GM04504 (cell line): ENCODE measurements at places on chromosomes 5 and 9.

- DNase-seq: peak; percentile 69
These were observed 46.7 kb downstream of the TGFBI start for GRCh38 chr5:136075466-136075891.

DNA sequence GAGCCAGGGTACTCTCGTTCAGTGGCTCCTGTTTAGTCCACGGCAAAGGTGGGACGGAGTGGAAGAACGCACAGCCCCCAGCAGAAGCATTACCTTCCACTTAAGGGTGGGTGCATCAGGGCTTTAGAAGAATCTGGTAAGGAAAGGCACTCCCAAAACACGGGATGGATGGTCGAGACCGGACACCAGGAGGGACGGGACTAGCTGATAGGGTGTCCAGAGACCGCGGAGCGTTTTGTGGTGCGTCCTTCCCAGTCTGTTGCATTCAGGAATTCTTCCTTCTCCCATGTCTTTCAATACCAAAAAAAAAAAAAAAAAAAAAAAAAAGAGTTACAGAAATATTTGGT, 545 bp upstream of the CTSV start:
- no peak for DNase-seq

- no peak for DNase-seq
These were observed 18.2 kb upstream of the SPOUT1 start for GRCh38 chr9:128847803-128848202.

DNA sequence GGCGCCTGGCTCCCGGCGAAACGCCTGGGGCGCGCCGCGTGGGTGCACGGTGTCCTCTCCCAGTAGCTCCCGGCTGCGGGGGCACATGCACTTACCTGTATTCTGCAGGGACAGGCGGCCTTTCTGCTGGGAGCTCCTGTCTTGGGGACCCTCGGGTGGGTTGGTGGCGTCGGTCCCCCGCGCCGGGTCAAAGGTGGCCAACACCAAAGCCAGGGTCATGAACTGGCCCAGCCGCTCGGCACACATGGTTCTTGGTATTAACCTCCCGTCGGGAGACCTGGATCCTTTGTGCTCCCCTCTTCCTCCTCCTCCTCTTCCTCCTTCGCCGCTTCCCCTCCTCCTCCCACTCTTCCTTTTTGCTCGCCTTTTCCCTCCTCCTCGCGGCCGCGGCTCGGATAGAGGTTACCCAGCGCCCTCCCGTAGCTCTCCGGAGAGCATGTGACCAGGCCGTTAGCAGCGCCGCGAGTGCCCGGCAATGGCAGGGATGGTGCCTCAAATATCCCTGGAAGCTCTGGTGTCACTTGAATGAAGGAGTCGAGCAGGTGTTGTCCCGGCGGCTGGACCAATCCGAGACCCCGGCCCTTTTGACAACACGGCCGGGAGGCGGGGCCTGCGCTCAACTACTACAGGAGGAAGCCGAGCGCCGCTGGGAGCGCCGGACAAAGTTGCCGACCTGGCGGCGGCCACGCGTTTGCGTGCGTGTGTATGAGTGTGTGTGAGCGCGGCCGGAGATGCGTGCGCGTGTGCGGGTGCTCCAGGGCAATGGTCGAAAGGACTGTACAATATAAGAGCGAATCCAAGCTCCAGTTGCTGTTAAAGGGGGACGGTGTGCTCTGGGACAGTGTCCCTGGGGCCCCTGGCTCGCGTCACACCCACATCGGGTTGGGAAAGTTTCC, at the start of gene STC2:
STC2 (minus strand) TSS at position 467 of the 896 bp plus-strand sequence; CDS start at position 246, 221 bp downstream.
- peak; percentile 90 for DNase-seq

DNA sequence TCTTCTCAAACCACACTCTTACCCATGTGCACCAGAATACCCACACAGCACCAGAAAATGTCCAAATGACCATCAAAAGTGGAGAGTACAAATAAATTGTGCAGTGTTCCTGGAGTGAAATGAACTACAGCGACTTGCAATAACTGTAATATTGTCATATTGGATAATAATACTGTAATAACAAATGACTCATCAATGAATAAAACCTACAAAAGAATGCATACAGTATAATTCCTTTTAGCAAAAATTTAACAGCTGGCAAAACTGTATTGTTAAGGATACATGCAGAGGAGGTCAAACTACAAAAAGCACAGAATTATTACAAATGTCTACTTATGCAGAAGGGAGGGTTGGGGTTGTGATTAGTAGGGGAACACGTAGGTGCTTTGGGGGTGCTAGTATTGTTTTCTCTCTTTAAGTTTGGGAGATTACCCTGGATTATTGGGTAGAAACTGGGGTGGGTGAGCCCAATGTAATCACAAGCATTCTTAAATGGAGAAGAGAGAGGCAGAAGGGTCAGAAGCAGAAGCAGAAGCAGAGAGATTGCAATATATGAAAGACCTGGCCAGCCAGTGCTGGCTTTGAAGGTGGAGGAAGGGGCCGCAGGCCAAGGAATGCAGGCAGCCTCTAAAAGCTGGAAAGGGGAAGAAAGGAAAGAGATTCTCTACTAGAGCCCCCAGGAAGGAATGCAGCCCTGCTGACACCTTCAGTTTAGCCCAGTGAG, 21.8 kb downstream of the IRF1 start:
- DNase-seq: no peak

DNA sequence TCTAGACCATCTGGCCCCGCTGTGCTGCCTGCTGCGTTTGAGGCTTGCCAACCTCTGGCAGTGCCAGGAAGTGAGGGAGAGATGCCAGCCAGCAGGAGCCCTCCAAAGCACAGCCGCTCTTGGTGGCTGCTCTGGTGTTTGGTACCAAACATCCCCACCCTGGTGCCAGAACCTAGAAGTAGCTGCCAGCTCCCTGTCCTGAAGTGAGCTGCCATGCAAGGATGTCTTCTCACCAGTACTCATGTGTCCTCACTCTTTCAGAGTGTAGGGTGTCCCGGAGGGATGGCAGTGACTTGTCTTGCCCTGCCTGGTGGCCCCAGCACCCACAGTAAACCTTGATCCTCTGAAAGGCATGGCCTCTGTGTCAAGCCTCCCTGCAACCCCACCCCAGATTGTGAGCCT, 43.4 kb downstream of the AMBP start:
- no peak for DNase-seq

- no peak for DNase-seq
These were observed 281.7 kb downstream of the CCDC171 start for GRCh38 chr9:15834541-15834940.

- peak; percentile 67 for DNase-seq
These were observed 455.8 kb upstream of the PTGER4 start for GRCh38 chr5:40223884-40224402.

- DNase-seq: no peak
These were observed 9.8 kb upstream of the CPLX2 start for GRCh38 chr5:175861337-175862130.

DNA sequence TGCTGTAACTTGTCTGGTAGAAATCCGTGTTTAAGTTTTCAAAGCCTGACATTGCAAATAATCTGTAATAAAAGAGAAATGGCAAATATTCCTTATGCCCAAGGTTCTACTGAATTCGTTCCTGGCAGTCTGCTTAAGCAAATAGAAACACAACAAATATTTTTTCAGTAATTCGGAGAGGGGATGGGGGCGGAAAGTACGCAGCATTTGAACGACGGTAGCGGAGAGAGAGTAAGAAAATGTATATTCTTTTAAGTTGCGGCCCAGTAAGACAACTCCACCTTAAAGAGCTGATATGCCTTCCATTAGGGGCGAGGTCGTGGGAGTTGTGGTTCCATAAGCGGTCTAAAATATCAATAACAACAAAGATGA, 569 bp downstream of the YIPF5 start:
- no peak for DNase-seq

GRCh38 chr5:88404405-88404804, 135.8 kb upstream of the TMEM161B start:
- DNase-seq: no peak

DNA sequence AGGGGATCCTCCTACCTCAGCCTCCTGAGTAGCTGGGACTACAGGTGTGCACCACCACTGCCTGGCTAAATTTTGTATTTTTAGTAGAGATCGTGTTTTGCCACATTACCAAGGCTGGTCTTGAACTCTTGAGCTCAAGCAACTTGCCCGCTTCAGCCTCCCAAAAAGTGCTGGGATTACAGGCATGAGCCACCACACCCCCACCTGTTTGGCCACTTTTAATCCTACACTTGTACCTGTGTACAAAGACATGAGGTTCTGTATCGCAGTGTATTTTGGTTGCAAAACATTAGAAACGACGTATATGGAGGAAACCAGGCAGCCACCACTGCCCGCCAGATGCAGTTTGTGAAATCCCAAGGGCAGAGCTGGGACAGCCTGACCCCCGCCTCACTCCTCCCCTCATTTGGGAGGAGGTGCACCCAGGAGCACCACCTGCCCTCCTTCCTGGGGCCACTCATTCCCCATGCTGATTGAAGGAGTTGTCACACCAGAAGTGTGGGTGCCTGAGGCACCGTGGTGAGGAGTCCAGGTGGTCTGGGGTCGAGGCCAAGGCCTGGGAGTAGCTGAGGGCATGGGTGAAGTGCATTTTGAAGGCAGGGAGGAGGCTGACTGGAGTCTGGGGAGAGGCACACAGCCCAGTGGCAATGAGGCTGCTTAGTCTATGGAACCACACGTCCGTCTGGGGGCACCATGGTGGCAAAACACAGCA, 39.3 kb upstream of the OLFM1 start:
- no peak for DNase-seq

DNA sequence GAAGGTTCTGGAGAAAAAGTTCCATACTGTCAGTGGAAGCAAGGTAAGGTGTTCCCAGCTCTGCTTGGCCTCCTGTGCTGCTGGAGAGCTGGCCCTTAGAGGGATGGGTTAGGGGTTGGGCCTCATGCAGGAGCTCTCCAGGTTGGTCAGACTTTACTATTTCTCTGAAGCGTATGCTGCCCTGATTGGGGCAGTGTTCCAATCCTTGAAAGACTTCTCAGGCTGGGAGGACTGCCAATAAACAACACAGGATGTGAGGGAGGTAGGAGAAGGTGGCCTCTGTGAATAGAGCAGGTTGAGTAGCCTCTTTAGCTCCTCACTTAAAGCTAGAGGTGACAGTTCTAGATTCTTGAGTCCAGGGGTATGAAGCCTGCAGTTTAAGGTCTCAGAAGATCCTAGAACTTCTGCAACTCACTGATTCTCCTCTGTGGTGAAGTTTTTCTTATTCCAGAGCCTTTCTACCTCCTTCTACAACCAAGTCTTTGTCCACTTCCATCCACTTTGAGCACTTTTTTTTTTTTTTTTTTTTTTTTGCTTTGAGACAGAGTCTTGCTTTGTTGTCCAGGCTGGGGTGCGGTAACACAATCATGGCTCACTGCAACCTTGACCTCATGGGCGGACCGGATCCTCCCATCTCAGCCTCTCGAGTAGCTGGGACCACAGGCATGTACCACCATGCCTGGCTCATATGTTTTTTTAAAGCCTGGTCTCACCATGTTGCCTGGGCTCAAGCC, 3.0 kb downstream of the HNRNPAB start:
- DNase-seq: no peak

DNA sequence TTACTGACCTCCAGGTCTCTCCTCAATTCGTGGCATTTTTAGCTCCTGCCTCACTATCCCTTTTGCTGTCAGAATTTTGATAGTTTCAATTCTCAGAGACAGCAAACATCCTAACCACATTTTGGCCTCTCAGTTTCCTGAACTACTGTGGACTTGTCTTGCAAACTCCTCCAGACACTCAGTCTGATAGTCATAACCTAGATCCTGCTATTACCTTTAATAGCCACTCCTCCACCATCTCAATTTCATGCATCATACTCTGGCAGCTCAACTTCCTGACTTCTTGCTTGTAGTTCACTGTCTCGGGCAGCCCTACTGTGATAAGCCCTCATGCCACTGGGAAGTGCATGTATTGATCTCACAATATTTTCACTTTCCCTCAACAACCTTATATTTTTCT, 481.8 kb upstream of the CDH18 start:
- no peak for DNase-seq

GRCh38 chr5:90336752-90337151, 72.8 kb downstream of the CETN3 start:
- no peak for DNase-seq

- DNase-seq: no peak
These were observed 138.6 kb upstream of the RAD23B start for GRCh38 chr9:107144475-107144874.

DNA sequence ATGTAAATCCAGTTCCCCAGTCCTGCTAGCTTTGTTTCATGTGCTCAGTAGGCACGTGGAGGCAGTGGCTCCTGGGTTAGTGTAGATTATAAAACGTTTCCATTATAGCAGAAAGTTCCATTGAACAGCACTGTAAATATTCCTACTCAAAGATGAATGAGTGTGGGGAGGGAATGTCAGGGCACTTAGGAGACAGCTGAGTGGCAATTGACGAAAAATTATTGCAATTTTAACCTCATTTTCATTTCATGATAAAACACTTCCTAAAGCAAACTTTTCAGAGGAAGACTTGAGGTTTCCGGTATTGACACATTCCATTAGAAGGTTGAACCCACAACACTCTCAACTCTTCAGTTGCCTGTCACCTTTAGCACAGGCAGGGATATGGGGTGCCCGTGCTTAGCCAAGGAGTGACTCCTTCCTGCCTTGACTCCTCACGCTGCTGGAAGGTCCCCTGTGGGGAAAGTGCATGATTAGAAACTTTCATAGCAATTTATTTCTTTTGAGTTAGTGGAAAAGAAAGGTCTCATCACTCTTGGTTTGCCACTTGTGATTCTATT, 41.2 kb downstream of the SLC46A2 start:
- DNase-seq: no peak

- no peak for DNase-seq
These were observed 114.4 kb downstream of the PSD2 start for GRCh38 chr5:139910036-139910435.

DNA sequence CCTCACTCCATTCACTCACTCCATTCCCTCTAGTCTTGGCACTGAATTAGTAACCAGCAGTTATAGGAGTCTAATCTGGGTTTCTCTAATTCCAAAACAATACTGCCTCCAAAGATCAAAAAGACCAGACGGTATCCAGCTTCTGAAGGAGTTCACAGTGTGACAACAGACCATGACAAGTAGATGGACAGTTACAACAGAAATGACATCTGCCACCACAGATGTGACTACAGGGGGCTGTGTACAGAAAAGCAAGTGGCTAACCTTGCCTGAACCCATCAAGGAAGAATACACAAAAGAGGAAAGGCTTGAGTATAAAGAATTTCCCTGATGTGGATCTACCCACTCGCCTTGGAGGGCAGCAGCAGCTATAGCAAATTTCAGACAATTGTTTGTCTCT, 112.4 kb downstream of the ACTL7B start:
- DNase-seq: no peak

DNA sequence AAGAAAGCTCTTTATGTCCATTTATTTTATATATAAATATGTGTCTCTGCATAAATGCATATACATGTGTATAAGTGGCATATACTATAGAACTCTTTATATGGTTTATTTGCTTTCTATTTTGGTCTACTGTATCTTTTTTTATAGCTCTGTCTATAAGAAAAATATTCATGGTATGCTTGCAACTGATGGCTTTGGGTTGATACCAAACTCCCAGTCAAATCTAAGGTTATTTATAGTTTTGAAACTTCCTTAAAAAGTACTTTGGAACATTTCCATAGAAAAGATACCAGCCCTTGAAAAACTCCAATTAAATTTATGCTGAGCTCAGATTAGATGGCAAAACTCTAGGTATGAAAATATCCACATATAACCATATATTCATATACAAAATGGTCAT, 120.0 kb upstream of the KLF9 start:
- no peak for DNase-seq
